ENCODE measurements at places on chromosomes 16 and 17. TPM values are rescaled to one million over a fixed set of nuclear protein-coding genes. Genes with fewer than 3 reads are reported as not detected.

The FAM171A2 gene
- polyA plus RNA-seq = 0.87 TPM

The HOXB6 gene
- 1.8 TPM for polyA plus RNA-seq

The ALDOA gene
- 349 TPM for polyA plus RNA-seq

- no peak overlapping the region for H3K4me3 ChIP-seq
- no peaks in the 10 kb centered on the region for H3K27me3 ChIP-seq
- no peaks in the 10 kb centered on the region for H3K36me3 ChIP-seq
Measured at GRCh38 chr16:46691726-46692125, 2.3 kb downstream of the ORC6 start.

DNA sequence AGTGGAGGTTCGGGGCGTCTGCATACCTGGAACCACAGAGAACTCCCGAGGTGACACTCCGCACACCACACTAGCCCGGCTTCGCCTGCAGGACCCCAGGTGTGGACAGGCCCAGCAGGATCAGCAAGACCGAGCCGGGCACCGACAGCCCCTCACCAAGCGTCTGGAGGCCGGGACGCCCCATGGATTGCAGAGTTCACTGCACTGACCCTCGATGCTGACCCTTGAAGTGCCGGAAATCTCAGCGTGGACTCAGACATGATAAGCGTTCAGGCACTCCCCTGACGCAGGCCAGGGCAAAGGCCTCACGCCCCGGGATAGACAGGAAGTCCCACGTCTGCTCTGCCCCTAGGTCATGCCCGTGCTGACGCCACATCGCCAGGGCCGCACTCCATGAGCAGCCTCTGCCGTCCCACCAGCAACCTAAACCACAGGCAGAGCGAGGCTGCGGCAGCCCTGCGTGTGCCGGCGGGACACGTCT, 26.0 kb downstream of the ACSF3 start:
- no peaks in the 10 kb centered on the region for H3K27me3 ChIP-seq
- H3K36me3 ChIP-seq = no peaks in the 10 kb centered on the region
- H3K4me3 ChIP-seq = no peak overlapping the region
- H3K27ac ChIP-seq = no peak overlapping the region

Data from pancreas (tissue), 10 donors.